Mesenteric fat pad (tissue), 1 donor: ENCODE measurements at places on chromosomes 1 and 21. TPM values are rescaled to one million over a fixed set of nuclear protein-coding genes. Genes with fewer than 3 reads are reported as not detected.

Gene PDE9A
- 7.9 TPM for total RNA-seq

Gene AMY2A
- 2.7 TPM for total RNA-seq

Gene PLA2G2D
- not detected for total RNA-seq

Gene SETDB1
- 32.3 TPM for total RNA-seq

Gene CACNA1S
- total RNA-seq: not detected

Gene SPRR2A
- not detected for total RNA-seq

Gene FCAMR
- total RNA-seq: not detected

Gene VSIG8
- total RNA-seq: not detected

Gene CBR3
- total RNA-seq: 14.9 TPM

Gene PRKCZ
- total RNA-seq: 1.4 TPM

Gene S100A2
- total RNA-seq: 0.58 TPM

Gene UBR4
- 156 TPM for total RNA-seq

Gene BSND
- total RNA-seq: not detected

Gene ELF3
- 1.9 TPM for total RNA-seq

Gene S1PR1
- 118 TPM for total RNA-seq

Gene CCDC27
- total RNA-seq: not detected

Gene FAM167B
- 7.5 TPM for total RNA-seq

Gene HTR6
- not detected for total RNA-seq

Gene TMPRSS2
- total RNA-seq: 0.61 TPM

Gene TSPEAR
- total RNA-seq: not detected

Gene PLA2G2F
- total RNA-seq: not detected

Gene YBX1
- 677 TPM for total RNA-seq

Gene KLF17
- total RNA-seq: not detected
